ENCODE measurements at places on chromosomes 3 and 15.

DNA sequence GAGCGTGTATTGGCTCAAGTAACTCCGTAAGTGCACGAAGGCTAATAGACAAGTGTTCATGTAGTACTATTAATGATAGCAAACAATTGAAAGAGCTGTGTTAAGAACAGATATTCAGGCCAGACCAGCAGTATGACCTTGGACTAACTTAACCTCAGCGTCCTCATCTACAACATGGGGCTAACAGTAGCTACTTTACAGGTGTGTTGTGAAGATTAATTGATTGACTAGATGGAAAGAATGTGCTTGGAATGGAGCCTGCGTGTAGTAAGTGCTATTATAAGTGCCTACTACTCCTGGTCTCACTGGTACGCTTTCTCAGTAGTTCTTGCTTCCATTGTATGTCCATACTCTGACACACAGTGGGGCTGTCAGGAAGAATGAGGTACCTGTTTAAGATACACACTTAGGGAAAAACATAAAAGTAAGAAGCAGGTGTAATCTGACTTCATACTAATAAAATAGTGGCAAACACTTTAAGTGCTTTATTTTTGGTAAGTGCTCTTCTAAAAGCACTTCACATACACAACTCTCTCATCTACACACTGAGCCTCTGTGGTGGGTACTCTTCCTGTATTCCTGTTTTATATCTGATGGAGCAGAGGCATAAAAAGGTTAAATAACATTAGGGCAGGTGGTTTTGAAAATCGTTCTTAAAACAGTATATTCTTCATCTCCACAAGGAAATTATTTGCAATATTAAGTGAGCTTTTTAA is 24.3 kb upstream of the FBXL22 start:
- H3K27me3 ChIP-seq = no peaks in the 10 kb centered on the region
- no peak overlapping the region for H3K4me3 ChIP-seq

DNA sequence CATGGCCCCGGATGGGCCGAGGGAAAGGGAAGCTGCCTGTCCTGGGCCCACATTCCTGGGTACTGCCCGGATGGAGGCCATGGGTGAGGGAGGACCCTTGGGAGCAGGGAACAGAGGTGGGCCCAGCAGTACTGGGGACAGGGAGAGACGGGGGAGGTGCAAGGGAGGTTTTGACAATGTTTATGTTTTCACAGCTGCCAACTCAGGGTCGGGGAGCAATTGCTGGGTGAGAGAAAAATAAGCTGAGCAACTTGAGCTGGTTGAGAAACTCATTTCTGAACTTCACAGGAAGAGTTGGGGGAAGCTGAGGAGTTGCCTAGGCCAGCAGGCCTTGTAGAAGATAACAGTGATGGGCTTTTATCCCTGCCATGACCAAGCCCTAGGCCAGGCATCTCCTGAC is 11.1 kb upstream of the TSPAN3 start:
- H3K27ac ChIP-seq = no peak overlapping the region
- H3K36me3 ChIP-seq = no peaks in the 10 kb centered on the region

DNA sequence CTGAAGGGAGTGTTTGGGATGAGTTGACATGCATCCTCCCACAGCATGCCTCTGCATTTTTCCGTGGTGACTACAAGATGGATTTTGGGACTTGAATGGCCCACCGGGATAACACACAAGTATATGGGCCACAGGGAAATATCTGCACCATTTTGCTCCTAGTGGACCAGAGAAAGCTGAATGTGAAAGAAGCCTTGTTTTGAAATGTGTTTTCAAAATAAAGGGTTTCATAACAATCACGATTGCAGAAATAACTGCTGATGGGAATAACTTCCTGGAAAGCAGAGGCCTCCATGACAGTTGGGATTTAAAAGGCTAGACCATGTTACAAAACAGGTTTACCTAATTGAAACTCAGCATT is 77.5 kb upstream of the PRR23C start:
- H3K36me3 ChIP-seq = no peaks in the 10 kb centered on the region
- H3K4me3 ChIP-seq = no peak overlapping the region
- no peak for DNase-seq
- H3K27ac ChIP-seq = no peak overlapping the region
- H3K27me3 ChIP-seq = no peaks in the 10 kb centered on the region

DNA sequence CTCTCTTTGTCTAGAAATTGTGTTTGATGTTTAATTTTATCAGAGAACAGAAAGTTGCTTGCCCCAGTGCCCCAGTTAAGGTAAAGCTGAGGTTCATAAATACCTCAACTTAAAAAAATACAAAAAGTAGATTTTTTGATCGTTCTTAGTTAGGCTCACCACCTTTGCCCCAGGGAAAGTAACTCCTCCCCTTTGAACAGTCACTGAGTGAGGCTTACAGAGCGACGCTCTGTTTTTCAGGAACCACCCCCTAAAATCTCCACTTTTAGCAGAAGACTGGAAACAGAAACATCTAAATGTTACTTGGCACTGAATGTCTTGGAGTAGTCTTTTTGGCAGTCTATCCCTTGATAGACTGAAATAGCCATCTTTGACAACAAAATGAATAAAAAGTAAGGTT is 24.9 kb downstream of the BLM start:
- no peak overlapping the region for H3K4me3 ChIP-seq
- H3K27me3 ChIP-seq = no peaks in the 10 kb centered on the region
- H3K36me3 ChIP-seq = peaks cover 48% of the 10 kb centered on the region
- DNase-seq = no peak
- H3K27ac ChIP-seq = no peak overlapping the region

DNA sequence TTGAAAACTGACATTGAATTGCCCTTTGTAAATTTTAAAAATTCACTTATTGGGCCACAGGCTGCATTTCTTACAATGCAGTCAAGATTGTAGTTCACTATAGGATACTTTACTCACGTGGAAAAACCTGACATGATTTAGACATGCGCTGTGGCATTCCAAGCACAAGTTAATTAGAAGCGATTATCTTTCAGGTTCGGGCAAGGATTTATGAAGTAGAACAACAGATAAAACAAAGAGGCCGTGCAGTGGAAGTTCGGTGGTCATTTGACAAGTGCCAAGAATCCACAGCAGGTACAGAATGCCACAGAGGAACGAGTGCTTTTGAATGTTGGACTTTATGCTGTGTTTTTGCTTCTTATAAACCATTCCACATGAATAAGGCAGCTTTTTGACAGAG is 37.8 kb downstream of the GPR171 start:
- no peak overlapping the region for H3K4me3 ChIP-seq
- DNase-seq = no peak
- H3K36me3 ChIP-seq = no peaks in the 10 kb centered on the region
- no peak overlapping the region for H3K27ac ChIP-seq
- peaks cover 18% of the 10 kb centered on the region for H3K4me1 ChIP-seq

DNA sequence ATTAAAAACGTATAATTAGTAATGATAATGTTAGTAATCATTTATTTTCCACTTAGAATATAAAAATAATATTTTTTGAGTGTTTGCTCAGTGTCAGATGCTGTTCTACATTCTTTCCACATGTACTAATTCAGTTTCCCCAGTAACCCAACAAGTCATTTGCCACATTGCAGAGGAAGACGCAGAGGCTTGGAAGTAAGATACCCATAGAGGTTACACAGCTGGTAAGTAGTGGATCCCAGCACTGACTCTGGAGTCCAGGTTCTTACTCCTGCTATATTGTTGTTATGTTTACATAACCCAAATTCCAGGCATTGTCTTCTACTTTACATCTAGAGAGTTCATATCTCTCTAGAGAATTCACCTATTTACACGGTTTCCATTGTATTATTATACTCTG is 48.2 kb upstream of the MYO5C start:
- no peaks in the 10 kb centered on the region for H3K36me3 ChIP-seq
- no peak overlapping the region for H3K27ac ChIP-seq
- no peak for DNase-seq
- no peak overlapping the region for H3K4me3 ChIP-seq
- no peaks in the 10 kb centered on the region for H3K27me3 ChIP-seq
- no peaks in the 10 kb centered on the region for H3K4me1 ChIP-seq

Measured in activated naive CD8-positive, alpha-beta T cell treated with anti-CD3 and anti-CD28 coated beads for 36 hours (primary cell).